SK-N-SH treated with all-trans-retinoic acid at 6 μM for 48 hours (cell line): ENCODE measurements at places on chromosomes 5 and 9.

DNA sequence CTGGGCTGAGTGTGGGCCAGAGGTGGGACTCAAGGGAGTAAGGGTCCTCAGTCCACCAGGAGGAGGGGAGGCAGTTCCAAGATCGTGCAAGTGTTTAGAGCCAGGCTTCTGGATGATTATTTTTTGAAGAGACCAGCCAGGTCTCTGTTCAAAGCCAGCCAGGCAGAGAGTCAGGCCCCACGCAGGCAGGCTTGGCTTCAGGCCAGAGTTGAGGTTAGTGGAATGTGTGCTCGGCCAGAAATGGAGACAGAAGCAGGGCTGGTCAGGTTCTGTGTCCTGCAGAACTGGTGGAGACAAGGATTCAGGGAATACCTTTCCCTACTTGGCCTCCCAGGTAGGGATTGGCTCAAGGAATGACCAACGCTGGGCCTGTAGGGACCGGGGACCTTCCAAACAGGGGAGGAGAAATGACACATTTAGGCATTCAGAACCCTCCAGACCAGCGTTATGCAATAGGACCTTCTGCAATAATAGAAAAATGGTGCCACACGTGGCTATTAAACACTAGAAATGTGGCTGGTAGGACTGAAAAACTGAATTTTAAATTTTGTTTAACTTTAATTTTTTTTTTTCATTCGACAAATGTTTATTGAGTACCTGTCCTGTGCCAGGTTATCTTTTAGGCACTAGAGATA is 106.2 kb downstream of the CMYA5 start:
- ATAC-seq = no peak

GRCh38 chr9:69937360-69937759 is 106.3 kb upstream of the MAMDC2 start:
- ATAC-seq = no peak

DNA sequence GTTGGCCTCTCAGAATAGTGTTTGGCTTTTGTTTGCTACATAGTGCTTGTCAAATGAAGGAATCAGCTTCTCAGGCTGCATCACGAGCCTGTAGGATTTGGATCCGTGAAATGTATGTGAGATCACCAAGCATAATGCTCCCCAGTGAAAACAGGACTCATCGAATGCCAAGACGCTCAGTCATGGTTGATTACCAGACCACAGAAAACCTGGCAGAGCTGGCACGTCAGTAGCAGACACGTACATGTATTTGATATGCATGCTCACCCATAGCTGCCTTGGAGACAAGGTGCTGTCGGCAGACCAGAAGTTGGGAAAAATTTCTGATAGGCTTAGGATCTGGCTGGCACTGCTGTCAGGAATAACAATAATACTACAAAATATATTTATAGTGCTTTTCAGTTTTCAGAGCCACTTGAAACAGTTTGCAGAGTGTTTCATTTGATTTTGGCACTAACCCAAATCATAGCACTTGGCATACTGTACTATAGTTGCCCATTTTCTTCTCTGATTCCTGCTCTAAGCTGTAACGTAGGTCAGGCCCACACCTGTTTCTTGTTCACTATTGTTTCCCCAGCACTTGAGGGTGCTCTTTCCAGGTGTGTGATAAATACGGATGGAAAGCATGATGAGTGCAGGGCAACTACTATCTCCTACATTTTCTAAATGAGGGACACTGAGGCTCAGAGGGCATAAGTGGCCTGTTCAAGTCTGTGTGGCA is 226.1 kb downstream of the NR3C1 start:
- ATAC-seq = peak; percentile 94

GRCh38 chr9:70448919-70449318 is 34.5 kb upstream of the KLF9 start:
- ATAC-seq = no peak

GRCh38 chr9:132488626-132489025 is 78.6 kb downstream of the CFAP77 start:
- no peak for ATAC-seq

DNA sequence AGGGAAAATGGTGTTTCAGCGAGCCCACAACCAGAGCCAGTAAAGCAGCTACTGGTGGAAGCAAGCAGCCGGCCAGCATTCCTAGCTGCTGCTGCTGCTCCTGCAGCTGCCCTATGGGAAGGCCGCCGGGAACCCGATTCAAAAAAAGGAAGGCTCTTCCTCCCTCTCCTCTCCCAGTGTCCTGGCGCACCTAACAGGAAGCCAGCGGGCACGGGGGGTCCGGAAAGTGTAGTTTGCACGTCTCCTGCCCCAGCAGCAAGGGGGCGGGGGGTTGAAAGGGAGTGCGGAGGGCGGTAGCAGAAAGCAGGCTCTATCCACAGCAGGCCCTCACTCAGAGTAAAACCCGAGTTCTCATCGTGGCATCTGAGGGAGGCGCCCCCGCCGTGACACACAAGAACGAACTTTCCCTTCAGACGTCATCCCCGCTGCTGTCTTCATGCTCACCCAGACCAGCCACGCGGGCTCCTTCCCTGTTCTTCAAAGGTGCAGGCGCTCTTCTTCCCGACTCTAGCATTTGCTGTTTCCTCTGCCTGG is 16.5 kb downstream of the GRXCR2 start:
- ATAC-seq = no peak

DNA sequence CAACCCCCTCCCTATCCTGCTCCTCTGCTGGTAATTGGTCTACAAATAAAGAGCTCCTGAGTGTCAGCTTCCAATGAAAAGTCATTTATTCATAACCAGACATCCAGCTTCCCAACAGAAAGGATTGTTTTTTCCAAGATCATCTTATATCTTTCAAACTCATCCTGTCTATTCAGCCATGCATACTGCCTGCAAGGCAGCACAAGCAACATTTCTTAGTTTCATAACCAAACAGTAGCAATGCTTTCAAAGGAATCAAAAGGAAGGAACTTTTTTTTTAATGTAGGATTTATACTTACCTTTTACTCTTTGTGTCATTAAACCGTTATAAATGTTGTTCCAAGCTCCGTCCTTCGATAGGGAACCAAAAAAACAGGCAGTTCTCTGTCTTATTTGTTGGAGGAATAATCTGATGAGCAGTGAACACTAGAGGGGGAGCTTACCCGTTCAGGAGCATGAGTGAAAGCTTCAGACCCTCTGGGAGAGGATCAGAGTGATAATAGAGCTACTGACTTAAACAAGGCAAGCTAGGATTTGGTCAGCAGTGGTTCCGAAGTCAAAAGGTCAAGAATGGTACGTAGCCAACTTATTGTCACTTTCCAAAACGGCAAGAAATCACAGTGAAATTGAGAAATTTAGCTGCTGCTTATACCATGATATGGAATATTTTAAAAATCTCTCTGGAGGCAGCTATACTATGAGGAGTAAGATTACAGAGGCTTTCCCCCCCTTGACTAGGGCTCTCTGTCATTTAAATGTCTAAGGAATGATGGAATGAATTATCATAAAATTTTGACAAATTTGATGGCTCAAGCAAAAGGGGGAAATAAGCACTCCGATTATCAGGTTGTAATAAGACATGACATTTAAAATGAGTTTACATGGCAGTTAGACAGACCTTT is 892.9 kb downstream of the NR2F1-AS1 start:
- peak; percentile 88 for ATAC-seq
